ENCODE measurements at places on chromosomes 5 and 9.

- no peak for DNase-seq
Observed at GRCh38 chr9:6945816-6946215, 188.0 kb downstream of the KDM4C start.

DNA sequence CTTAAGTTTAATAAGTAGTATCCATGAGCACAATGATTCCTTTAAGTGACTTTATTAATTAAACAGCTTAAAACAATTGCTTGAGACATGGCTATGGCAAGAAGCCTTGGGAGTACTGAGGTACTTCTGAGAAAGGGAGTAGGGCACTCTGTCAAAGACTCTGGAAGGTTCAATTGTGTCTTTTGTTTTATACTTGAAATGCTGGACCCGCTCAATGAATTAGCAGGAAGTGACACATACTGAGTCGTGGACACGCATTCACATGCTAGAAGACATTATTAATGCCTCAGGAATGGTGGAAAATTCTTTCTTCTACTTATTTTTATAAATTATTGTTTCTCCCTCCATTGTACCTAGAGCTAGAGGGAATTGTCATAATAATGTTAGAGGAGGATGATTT lies 347.3 kb upstream of the ZNF608 start:
- DNase-seq, result no peak

DNA sequence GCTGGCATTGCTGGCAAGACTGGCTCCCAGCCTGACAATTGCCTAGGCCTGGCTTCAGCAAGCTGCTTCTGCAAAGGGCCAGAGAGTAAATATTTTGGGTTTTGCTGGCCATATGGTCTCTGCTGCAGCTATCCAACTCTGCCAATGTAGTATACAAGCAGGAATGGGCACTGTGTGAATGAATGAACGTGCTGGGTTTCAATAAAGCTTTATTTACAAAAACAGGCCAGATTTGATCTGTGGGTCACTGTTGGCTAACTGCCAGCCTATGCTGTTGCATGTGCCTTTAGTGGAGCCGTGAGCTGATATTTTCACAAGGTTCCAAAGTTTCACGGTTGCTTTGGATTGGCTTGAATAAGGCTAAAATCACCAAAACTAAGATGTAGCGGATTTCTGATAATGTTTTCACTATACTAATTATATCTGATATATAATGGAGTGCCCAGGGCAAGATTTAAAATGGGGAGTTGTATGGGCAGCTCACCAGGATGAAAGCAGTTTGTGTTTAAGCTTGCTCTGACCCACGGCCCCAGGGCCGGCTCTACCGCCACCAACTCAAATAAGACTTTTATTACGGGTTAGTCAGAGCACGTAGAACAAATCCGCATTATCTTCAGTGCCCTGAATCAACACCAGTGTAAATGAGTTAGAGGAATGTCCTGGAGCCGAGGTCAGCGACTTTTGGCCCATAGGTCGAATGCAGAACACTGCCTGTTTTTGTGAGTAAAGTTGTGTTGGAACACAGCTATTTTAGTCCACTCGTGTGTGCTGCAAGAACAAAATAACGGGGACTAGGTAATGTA lies 98.6 kb upstream of the DAP start:
- DNase-seq, result no peak

DNA sequence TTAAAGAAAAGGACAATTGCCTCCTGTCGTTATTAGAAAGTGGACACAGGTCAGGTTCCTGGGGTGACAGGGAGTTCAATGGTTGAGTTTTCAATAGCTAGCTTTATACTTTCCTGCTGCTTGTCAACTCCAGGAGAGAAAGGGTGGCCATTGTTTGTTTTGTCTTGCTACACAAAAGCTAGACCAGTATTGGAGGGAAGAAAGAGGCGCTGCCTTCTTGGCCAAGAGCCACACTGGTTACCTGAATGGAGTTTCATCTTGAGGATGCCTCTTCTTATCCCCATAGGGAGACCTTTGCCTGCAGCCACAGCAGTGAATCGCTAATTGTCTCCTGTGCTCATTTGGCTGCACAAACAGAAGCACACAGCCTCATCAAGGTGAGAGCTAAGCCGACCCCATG lies 279.4 kb upstream of the GRIA1 start:
- DNase-seq, result no peak

DNA sequence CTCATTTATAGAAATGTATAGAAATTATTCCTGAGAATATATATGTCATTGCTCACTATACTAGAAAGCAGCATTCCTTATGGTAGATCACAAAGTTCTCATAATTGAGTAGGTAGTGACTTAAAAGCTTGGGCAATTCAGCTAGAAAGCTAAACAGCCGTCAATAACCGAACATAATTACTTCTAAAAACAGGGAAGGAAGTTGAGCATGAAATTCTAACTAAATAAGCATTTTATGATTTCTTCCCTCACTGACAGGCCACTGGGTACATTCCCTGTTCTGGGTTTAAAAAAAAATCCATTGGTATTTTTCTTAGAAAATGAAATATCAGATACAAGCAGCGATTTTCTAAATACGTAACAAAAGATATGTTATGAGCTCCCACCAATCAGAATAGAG lies 91.1 kb upstream of the DAB2 start:
- DNase-seq, result no peak

- DNase-seq, result no peak
Observed at GRCh38 chr9:76020652-76021051, 130.2 kb downstream of the PCSK5 start.

DNA sequence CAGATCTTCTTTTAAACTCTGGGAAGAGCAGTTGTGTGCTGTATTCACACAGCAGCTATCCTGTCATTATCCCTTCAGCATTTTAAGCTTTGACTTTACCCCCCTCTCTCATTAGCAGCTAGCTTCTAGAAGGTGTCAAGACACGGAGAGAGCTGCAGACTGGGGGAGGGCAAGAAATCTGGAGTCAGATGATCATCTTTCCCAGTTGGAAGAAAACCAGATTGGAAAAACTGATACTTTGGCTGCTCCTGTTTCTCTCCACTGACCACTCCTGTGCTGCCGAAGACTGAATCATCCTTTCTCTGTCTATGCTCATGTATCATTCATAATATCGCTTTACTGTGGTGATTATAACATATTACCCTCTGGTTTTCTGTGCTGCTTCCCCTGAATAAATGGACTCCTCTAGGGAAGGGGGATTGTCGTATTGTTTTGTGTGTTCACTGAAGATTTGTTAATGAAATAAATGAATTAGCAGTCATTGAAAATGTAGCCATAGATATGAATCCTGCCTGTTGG lies 75.1 kb downstream of the SH3GL2 start:
- no peak for DNase-seq

DNA sequence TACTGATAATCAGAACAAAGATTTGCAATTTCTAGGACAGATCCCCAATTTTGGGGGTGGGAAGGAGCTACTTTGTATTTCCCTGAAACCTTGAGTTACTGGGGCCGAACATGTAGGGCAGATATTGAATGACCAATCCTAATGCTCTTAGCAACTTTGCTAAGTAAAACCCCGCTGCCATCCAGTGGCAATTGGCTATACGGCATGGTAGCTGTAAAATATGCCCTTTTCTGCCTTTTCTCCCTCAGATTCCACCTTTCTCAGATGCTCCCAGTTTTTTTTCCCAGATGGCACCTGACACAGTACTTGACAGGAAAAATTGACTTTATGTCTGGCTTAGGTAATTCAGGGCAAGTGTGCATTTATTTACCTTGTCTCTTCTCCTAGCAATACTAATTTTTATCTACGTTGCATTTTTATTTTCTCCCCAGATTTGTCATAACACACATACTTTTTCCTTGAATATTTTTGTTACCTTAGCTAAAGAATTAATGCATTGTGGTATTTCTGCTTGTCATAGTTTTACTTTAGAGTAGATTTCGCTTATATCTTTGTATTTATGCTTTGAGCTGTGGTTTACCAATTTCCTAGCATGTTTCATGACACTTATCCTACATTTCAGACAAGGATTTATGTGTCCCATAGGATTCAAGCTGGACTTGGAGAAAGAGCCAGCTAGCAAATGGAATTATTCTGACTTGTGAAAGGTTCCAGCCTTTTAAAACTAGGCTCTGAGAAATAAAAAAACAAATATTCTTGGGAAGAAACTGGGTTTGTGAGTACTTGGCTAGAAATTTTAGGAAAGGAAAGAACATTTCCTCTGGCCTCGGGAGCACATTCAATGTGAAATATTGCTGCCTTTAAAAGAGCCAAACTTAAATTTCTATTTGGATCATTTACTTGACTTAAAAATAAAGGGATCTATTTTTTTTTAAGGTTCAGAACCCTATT lies 37.4 kb downstream of the PIK3R1 start:
- peak; percentile 49 for DNase-seq

DNA sequence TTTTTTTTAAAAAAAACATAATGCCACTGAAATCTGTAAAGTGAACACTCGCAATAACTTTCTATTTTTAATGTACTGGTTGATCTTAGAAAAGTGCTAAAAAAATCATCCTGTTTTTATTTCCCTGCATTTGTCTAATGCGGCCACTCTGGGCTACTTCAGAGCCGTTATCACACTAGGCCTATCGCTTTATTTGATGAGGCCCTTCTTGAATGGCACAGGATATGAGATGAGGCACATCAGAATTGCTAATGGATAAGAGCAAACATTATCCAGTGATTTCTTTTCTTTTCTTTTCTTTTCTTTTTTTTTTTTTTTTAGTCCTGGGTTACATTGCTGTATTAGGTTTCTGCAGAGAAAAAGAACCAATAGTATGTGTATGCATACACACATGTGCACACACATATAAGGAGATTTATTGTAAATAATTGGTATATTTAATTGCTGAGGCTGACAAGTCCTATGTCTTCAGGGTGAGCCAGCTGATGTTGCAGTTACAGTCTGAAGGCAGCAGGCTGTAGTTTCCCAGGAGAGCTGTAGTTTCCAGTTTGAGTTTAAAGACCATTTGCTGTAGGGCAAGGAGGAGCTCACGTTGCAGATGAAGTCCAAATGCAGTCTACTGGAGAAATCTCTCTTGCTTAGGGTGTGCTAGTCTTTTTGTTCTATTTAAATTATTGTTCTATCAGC lies 391.7 kb downstream of the MED10 start:
- no peak for DNase-seq

- DNase-seq, result no peak
Observed at GRCh38 chr5:67393211-67393610, 196.6 kb upstream of the CD180 start.

Measured in CD4-positive, alpha-beta T cell treated with Interferon alpha-2 for 1 hour (primary cell).